ENCODE measurements at places on chromosomes 7 and 10. TPM values are rescaled to one million over a fixed set of nuclear protein-coding genes. Genes with fewer than 3 reads are reported as not detected.

OGDHL gene
- 1.0 TPM for total RNA-seq

HOXA11 gene
- 0.54 TPM for total RNA-seq

PVRIG gene
- total RNA-seq = not detected

SFRP4 gene
- total RNA-seq = not detected

CC2D2B gene
- not detected for total RNA-seq

LAMB4 gene
- not detected for total RNA-seq

C7orf25 gene
- total RNA-seq = 10.4 TPM

FBXO24 gene
- 0.29 TPM for total RNA-seq

ZKSCAN5 gene
- total RNA-seq = 6.1 TPM

TFR2 gene
- total RNA-seq = 1.5 TPM

All from Calu3 (cell line).